Stimulated activated CD8-positive, alpha-beta memory T cell treated with anti-CD3 and anti-CD28 coated beads, Interleukin-7, amount 100 ng/mL, for 48 hours (primary cell): ENCODE measurements at places on chromosomes 7 and 10.

DNA sequence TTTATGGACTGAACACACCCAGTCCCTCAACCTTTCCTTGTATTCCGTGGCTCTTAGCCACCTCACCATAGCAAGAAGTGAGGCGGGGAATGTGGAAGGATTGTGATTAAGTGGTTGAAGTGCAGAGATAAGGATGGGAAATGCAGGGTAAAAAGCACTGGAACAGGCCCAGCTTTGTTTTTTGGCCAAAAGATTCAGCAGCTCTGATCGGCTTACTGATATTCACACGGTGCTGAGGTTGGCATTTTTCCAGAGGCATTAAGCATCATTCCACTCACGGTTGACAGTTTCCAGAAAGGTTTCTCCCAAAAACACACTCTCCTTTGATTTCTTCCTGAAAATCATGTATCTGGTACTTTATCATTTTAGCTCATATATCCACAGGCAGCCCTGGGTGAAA lies 544.2 kb downstream of the CNTNAP2 start:
- DNase-seq = no peak

- no peak for DNase-seq
These were observed 65.1 kb downstream of the ADARB2 start for GRCh38 chr10:1672001-1672781.

- DNase-seq = no peak
These were observed 70.8 kb upstream of the ASAH2 start for GRCh38 chr10:50322077-50322476.

DNA sequence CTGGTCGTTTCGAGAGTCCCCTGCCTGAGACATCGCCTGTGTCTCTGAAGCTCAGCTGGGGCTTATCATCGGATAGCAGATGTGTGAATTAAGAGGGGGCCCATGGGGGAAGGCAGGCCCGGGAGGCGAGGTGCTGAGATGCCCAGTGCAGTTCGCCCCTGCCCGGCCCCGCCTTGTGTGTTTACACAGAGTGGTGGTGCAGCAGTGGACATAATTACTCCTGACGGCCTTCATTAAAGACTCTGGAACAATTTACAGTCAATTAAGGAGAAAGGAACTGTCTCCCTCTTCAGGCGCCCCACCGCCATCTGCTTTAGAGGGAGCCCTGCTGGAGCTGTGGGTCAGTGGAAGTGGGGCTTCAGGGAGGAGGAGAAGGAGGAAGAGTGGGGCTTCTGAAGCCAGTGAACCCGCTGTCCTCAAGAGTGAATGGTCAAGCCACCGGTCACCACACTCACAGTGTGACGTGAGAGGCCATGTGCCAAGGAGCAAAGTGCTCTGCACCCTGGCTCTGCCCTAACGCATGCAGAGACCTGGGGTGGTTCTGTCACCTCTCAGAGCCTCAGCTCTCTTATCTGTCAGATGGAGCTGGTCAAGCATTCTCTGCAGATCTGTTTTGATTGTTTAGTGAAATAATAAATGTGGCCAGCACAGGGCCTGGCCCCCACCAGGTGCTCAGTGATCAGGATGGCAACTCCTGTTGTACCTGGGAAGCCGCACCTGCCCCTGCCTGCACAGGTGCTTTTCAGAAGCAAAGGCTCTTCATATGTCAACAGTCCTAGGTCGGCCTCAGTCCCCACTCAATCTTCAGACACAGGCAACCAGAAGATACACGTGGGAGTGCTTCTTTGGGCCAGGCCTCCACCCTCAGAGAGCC lies 65.6 kb downstream of the CDH23 start:
- DNase-seq = no peak

DNA sequence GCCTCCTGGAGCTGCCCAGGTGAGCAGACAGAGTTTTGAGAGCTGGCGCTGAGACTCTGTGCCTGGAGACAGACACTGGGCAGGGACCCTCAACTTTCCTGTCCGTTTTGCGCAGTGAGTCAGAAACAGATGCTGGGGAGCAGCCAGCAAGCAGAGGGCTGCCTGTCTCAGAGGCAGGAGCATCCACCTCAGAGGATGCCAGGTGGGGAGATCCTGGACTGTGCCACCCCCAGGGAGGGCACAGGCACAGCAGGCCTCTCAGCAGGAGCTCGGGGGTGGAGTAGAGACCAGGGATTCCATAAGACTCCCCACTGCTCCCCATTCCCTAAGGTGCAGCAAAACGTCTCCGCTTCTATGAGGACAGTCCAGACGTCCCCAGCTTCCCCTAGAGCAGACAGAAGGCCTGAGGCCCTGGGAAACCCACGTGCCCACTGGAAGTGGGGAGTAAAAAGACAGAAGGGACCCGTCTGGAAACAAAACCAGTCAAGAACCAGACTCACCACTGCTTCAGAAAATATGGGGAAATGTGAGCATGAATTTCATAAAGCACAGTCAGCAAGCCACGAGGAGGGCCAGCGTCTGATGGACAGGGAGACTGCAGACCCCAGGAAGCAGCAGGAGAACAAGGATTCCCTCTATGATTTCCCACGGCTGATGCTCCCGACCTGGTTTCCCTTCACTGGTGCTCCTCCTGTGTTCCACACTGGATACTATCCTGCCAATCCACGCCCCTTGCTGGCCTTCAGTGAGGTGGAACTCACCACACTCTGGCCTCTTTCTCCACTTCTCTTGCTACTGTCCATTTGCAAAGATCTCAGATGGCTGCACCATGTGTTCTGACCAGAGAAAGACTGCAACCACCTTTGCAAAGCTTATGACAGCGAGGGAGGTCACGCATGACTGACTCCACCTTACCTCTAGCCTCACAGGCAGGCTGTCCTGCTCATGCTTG lies 151.3 kb upstream of the FAM20C start:
- no peak for DNase-seq

DNA sequence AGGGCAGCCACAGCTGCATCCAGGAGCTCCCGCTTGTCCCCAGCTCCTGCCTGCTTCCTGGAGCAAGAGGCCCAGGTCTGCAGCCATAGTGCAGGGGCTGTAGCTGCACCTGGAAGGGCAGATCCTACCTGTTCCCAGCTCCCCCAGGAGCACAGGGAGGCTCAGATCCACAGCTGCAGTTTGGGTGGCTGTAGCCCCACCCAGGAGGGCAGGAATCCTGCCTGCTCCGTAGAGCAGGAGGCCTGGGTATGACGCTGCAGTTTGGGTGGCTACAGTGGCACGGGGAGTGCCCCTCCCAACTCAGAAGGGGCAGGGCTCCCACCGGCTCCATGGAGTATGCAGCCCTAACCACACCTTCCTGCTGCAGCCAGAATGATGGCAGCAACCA lies 26.7 kb upstream of the CDCA7L start:
- DNase-seq = no peak

- DNase-seq = no peak
These were observed 65.1 kb upstream of the HPS1 start for GRCh38 chr10:98511876-98512275.

DNA sequence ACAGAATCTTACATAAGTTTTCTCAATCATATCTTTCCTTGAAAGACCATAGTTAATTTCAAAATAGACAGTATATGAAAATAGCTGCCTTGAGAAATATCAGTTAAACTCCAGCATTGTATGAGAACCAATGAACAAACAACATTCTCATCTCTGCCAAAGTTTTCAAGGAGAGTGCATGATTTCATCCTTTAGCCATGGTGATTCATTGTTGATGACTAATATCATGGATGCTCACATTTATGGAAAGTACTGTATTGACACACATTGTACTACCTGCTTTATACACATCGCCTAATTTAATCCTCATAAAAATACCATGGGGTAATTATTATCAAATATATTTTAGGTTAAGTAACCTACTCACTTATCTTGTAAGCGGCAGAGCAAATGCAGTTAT lies 250.3 kb downstream of the CNTNAP2 start:
- no peak for DNase-seq

GRCh38 chr7:48161407-48162125 lies 9.7 kb upstream of the ABCA13 start:
- DNase-seq = no peak

GRCh38 chr7:80175744-80176143 lies 41.1 kb downstream of the GNAI1 start:
- no peak for DNase-seq

DNA sequence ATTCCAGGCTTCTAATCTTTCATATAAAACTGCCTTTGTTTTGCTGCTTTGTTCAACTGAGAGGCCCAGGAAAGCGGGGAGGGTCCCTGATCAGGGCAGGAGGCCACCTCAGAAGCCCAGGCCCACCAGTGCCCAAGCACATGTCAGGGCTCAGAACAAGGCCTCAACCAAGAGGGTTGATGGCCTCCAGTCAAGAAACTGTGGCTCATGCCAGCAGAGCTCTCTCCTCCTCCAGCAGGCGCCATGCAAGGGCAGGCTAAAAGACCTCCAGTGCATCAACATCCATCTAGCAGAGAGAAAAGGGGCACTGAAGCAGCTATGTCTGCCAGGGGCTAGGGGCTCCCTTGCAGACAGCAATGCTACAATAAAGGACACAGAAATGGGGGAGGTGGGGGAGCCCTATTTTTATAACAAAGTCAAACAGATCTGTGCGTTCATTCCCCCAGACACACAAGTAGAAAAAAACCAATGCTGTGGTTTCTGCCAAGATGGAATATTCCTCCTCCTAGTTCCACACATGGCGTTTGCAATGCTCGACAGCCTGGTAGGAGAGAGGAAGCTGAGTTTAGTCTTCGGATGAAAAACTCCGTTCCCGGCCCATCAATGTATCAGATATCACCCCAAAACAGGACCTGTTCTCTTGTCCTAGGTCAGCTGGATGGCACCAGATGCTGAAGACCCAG lies 34.0 kb downstream of the PSAP start:
- DNase-seq = no peak

GRCh38 chr10:89032141-89032891 lies 41.7 kb downstream of the FAS start:
- peak; percentile 71 for DNase-seq

DNA sequence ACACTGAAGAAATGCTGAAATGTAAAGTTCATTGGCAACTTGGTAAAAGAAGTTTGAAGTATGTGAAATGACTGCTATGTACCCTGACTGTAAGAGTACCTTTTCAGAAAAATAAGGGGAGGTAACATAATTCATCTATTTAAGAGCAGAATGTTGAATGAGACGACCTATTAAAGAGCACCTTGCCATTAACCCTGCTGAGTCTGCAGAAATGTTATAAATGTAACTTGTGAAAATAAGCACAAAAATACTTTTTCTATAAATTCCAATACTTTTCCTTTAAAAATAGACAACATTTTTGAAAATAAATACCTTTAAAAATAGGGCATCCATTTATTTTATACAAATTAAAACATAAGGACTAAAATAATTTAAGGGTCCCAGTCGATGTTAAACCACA lies 7.7 kb downstream of the TM9SF3 start:
- DNase-seq = no peak

DNA sequence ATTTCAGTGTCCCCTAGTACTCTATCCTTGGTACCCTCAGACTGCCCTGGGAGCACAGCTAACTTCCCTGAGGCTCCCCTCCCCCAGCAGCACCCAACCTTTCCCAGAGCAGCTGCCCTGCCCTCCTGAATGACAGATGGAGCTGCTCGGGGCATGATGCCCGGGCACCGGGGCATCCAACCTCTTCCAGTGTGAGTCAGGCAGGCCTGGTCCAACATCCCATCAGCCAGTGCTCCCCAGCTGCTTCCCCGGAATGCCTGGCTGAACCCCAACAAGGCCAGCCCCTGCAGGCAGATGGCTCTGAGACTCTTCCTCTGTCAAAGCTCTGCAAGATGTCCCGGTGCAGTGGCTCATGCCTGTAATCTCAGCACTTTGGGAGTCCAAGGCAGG lies 11.9 kb upstream of the TSPAN15 start:
- DNase-seq = no peak

DNA sequence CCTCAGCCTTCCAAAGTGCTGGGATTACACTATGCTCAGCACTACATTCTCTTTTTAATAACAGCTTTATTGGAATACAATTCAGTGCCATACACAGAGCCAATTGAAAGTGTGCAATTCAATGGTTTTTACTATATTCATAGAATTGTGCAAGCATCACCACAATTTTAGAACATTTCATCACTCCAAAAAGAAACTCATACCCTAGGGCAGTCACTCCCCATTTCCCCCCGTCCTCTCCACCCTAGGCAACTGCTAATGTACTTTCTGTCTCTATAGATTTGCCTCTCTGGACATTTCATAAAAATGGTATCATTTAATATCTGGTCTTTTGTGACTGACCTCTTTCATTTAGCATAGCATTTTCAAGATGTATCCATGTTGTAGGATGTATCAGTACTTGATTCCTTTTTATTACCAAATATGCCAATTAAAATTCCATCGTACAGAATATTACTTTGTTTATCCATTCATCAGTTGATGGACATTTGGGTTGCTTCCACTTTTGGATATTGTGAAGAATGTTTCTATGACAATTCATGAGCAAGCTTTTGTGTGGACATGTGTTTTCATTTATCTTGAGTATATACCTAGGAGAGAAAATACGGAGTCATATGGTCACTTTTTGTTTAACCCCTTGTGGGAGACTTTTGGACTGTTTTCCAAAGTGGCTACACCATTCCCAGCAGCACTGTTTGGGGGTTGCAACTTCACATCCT lies 6.3 kb upstream of the XPNPEP1 start:
- DNase-seq = no peak

GRCh38 chr7:104967088-104967487 lies 46.9 kb upstream of the KMT2E start:
- DNase-seq = no peak

- no peak for DNase-seq
These were observed 126.4 kb downstream of the RNLS start for GRCh38 chr10:88456730-88457129.

DNA sequence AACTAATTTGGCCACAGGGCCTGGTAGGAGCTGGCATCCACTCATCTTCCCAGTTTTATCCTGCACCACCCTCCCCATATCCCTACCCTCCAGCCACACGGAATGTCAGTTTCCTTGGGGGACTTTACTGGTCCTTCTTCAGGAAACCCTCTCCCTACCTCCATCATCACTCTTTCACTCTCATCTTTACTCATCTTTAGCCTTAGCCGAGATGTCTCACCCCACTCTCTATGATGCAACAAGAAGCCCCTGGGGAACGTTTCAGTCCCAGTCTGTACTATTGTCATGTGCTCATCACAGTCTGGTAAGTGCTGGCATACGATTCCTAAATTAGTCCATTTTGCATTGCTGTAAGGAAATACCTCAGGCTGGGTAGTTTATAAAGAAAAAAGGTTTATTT lies 34.9 kb upstream of the TMEM248 start:
- DNase-seq = no peak

DNA sequence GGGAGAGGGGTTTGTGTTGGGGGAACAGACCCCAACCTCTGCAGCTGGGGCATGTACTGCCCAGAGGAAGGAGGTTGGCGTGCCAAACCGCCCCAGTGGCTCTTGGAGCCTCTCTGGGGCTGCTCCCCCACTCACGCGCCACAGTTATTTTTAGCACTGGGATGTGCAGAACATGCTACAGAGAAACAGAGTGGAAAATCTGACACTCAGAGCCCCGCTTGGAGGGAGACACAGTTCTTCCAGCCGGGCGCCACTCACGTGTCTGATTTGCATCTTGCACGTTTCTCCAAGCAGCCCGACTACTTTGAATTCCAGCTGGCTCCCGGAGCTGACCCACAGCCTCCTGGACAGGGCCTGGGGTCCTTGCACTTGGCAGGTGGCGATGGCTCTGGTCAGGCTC lies 182.0 kb downstream of the RPS24 start:
- DNase-seq = no peak
